ENCODE measurements at places on chromosomes 7 and 10. TPM values are rescaled to one million over a fixed set of nuclear protein-coding genes. Genes with fewer than 3 reads are reported as not detected.

The CPA2 gene
- not detected for total RNA-seq

The ANKRD2 gene
- 0.50 TPM for total RNA-seq

The RADIL gene
- total RNA-seq: 1.3 TPM

The UPP1 gene
- total RNA-seq: 6.5 TPM

The NEURL1 gene
- under 0.01 TPM for total RNA-seq

The FOXI2 gene
- total RNA-seq: not detected

All from smooth muscle cell of trachea (primary cell).